ENCODE measurements at places on chromosomes 7 and 10.

DNA sequence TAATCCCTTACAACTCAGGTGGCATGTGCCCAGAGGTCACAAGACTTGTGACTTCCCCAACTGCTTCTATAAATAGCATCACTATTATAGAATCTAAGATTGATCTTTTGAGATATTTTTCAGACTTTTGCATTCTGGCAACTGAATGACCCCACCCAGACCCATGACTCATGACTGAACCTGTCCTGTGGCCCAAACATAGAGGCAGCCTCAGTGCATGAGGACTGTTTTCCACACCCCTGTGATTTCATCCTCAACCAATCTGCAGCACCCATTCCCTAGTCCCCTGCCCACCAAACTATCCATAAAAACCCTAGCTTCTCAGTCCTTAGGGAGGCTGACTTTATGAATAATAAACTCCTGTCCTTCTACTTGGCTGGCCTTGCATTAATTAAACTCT is 84.5 kb downstream of the MICU1 start:
- DNase-seq: no peak

- peak; percentile 60 for DNase-seq
Measured at GRCh38 chr10:21989453-21990154, 13.9 kb downstream of the DNAJC1 start.

- DNase-seq: no peak
Measured at GRCh38 chr10:35612385-35613106, 7.4 kb downstream of the GJD4 start.

- no peak for DNase-seq
Measured at GRCh38 chr7:12360948-12361347, 42.7 kb downstream of the VWDE start.

GRCh38 chr10:110002801-110003523 is 4.8 kb upstream of the ADD3 start:
- DNase-seq: no peak

Measured in NCI-H1092 (cell line).